Pulmonary artery endothelial cell (primary cell): ENCODE measurements at places on chromosomes 16 and 17. TPM values are rescaled to one million over a fixed set of nuclear protein-coding genes. Genes with fewer than 3 reads are reported as not detected.

Gene SMIM36
- not detected in 2 replicates for total RNA-seq

Gene SRSF2
- 371 and 418 TPM in 2 replicates for total RNA-seq

Gene RGS11
- 2.7 and 4.6 TPM in 2 replicates for total RNA-seq

Gene BAHCC1
- 2.5 and 2.8 TPM in 2 replicates for total RNA-seq

Gene EXOC3L1
- total RNA-seq = 1.1 and 2.2 TPM in 2 replicates

Gene TVP23A
- not detected in 2 replicates for total RNA-seq

Gene KRTAP3-2
- not detected in 2 replicates for total RNA-seq
